ENCODE measurements at places on chromosomes 11 and 22.

DNA sequence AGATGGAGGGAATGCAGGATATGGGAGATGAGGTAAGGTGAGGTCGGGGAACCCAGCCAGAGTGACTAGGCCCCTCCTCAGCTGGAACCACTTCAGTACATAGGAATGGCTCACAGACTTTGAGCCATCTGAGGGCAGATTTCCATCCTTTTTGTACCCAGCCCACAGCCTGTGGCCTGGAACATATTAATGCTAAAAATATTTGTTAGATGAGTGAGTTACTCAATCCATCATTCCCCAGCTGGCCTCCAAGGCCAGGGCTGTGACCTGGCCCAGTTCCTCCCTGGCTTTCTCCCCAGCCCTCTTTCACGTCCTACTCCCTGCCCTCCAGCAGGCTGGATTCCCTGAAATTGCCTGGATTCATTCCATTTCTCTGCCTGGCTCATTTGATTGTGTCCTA lies 57.2 kb upstream of the PRDM11 start:
- DNase-seq: peak; percentile 90

GRCh38 chr11:79331203-79331901 lies 109.5 kb downstream of the TENM4 start:
- DNase-seq: no peak

GRCh38 chr11:26704249-26704648 lies 17.6 kb downstream of the SLC5A12 start:
- no peak for DNase-seq

DNA sequence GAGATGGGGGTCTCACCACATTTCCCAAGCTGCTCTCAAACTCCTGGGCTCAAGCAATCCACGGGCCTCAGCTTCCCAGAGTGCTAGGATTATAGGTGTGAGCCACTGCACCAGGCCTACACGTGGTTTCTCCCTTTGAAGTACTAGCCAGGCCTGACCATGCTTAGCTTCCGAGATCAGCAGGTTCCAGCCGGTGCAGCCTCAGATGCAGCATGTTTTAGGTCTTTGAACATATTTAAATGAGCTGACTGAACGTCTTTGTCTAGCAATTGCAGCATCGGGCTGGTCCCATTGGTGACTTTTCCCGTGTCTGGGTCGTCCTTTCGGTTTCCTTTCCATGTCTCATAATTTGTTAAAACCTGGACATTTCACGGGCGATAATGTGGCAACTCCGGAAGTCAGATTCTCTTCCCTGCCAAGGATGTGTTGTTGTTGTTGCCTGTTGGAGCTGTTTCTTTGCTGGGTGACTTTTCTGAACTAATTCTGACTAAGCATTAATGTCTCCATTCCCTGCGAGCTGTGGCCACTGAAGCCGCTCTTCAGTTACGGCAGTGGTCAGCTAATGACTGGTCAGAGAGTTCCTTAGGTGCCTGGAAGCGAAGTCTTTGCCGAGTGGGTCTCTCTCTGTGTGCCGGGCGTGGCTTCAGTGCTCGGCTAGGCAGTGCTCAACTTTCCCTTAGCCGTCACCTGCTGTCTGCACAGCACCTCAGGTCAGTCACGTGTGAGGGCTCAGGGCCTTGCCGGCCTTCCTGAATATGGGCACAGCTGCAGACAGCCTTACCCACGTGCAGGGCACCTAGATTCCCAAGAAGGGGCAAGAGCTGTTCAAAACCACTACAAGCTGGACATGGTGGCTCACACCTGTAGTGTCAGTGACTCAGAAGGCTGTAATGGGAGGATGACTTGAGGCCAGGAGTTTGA lies 3.8 kb upstream of the CYP2D6 start:
- no peak for DNase-seq

GRCh38 chr11:94934362-94934761 lies 39.0 kb downstream of the CWC15 start:
- peak; percentile 62 for DNase-seq

- peak; percentile 79 for DNase-seq
These were observed 16.5 kb upstream of the OR5B21 start for GRCh38 chr11:58524232-58525036.

GRCh38 chr22:27370269-27370668 lies 431.3 kb downstream of the MN1 start:
- no peak for DNase-seq

DNA sequence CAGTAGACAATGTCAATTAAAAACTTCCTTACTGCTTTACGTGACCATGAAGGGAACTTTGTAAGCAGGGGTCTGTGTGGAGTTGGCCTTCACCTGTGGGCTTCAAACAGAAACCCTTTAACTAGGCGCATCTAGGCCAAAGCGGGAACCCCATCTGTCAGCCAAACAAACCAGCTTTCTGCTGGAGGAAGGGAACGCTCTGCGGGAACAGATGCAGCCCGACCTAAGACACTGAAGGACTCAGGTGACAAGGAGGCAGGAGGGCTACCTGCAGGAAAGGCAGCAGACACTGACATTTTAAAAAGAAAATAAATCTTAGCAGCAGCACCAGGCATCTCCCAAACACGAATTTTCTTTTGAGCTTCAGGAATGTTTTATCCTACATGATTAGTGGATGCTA lies 78.4 kb downstream of the CADM1 start:
- DNase-seq: no peak

DNA sequence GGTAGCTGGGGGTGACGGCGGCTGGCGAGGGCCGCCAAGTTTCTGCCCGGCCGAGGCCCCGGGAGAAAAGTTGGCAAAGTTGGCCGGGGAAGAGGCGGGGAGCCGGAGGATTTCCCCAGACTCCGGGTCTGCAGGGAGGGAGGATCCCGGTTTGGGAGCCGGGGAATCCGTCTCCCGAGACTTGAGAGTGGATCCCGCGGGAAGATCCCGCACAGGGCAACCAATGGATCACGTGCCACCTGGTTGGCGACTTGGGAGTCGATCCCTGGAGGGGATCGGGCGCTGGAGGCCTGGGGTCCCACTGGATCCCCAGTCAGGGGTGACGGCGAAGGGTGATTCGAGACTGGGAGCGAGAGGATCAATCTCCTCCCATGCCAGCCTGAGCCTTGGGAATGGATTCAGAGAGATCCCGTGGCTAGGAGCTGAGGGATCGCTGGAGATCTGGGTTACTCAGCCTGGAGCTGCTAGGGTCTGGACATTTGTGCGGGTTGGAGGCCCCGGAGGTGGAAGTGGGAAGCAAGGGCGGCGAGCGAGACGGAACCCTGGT lies 394 bp downstream of the KIAA1671 start:
- peak; percentile 43 for DNase-seq

DNA sequence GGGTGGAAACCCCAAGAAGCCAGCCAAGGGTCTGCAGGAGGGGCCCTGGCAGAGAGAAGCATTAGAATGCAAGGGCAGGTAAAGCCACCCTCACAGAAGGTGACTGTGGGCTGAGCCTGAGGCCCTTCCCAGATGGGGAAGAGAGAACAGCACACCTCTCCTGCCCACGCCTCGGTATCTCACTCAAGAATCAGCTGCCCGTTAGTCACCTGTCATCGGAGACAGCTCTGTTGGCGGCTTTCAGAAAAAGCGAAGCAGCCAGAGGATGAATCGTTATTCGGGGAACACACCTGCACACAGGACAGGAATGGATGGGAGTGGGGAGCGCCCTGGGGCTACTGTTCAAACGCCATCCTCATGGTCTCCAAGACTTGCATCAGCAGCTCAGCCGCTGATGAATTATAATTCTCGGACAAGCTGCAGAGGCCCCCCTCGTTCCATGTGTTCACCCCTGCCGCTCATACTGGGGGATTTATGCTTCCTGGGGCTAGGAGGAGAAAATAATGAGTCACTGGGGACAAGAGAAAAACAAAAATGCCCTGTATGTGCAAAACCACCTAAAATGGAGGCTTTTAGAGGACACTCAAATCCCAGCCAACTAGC lies 21.6 kb upstream of the TMA7B start:
- no peak for DNase-seq

DNA sequence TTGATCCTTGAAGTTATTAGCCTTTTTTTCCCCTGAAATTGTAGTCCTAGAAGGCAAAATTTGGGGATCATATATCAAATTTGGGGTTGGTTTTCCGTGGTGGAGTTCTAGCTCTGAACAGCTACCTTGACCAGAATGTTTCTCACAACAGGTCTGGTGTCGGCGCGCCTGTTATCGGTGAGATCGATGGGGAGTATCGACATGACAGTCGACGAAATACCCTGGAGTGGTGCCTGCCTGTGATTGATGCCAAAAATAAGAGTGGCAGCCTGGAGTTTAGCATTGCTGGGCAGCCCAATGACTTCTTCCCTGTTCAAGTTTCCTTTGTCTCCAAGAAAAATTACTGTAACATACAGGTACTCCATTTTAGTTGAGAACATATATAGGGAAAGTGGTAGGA lies 9.9 kb upstream of the PHLDB1 start:
- no peak for DNase-seq

GRCh38 chr22:17262976-17263375 lies 43.7 kb upstream of the ADA2 start:
- no peak for DNase-seq

- no peak for DNase-seq
These were observed 15.6 kb upstream of the DENND5A start for GRCh38 chr11:9280655-9281301.

- no peak for DNase-seq
These were observed 850.8 kb downstream of the BRD1 start for GRCh38 chr22:48976556-48977535.

DNA sequence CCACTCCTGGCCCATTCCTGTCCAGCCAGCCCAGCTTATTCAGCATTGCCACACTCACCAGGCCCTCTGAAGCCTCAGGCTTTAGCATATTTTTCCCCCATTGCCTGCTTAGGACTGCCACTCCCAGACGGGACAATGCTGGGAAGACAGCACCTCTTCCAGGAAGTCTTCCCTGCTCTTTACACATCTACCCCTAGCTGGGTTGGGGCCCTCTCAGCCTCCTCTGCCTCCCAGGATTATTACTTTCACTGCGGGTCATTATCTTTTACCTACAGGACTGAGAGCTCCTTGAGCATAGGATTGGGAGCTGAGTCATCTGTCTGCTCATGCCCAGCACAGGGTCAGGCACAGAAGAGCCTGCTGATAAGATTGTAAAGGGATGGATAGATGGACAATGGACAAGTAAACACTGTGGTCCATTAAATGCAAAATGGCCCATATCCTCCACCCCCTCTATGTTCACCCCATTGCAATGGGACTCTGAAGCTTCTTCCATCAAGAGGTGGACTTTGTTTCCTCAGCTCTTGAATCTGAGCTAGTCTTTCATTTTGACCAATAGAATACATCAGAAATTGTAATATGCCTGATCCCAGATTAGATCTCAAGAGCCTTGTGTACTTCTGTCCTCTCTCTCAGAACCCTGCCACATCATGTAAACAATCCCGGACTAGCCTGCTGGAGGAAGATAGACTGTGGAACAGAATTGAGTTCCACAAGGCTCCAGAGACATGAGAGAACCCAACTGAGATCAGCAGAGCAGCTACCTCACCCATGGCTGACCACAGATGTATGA lies 32.0 kb upstream of the LRRC32 start:
- DNase-seq: no peak

- no peak for DNase-seq
These were observed 153.2 kb upstream of the CCDC179 start for GRCh38 chr11:23013509-23013908.

DNA sequence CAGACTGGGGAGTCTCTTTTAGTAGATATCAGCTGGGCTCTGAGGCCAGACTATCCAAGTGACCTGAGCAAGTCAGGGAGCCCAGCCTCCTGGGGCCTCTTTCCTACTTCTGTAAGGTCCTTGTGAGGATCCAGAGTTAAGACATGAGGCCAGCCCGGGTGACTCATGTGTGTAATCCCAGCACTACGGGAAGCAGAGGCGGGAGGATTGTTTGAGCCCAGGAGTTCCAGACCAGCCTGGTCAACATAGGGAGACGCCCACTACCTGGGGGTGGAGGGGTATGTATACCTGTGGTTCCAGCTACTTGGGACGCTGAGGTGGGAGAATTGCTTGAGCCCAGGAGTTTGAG lies 36.9 kb upstream of the POLA2 start:
- DNase-seq: peak; percentile 61

GRCh38 chr11:93194673-93195291 lies 3.0 kb downstream of the SLC36A4 start:
- DNase-seq: no peak

- no peak for DNase-seq
These were observed 753.6 kb downstream of the JRKL start for GRCh38 chr11:97143463-97143862.

DNA sequence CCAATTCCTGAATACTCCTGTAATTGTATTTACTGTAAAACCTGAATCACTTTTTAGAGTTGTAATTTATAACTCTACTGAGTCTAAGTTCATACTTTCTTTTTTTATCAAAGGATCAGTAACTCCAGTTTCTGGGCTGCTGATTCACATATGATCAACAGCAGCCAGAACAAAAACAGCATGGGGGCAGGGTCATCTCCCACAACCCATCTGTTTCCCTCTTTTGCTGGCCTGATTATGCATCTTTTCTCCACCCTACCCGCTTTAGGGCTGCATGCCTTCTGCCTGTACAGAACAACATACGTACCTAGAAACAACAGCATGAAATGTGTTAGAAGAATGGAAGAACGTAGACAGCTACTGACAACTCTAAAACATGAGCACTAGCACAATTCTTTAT lies 76.0 kb downstream of the MRTFA start:
- DNase-seq: peak; percentile 42

DNA sequence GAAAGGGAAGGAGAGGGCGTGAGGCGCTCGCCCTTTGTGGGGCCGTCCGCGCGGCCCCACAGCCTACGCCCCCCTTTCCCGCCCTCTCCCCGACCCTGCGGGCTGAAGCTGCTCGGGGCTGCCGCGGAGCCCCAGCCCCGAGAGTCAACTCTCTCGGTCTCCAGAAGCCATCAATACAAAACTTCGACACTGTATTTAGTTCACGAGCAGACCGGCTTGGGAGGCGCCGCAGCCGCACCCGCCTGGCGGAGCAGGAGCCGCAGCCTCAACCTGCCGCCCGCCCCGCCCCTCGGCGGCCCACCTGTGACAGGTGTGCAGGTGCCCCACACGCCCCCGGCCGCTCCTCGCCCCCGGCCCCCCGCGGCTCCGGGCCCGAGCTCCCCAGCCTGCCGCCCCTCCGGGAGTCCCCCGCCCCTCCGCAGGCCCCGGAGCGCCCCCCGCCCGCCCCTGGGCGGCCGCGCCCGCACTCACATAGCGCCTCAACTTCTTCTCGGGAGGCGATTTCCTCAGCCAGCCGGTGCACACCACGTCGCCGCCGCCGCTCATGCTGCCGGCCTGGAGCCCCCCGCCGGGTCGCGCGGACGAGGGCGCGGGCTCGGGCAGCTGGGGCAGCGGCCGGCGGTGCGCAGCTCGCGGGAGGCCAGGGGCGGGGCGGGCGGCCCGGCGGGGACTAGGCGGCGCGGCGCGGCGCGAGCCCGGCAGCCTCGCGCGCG lies at the start of gene GAB2:
Gene GAB2 (minus strand): TSS at position 646 of the 713 bp plus-strand sequence. CDS start 100 bp downstream, at position 546.
- no peak for DNase-seq

DNA sequence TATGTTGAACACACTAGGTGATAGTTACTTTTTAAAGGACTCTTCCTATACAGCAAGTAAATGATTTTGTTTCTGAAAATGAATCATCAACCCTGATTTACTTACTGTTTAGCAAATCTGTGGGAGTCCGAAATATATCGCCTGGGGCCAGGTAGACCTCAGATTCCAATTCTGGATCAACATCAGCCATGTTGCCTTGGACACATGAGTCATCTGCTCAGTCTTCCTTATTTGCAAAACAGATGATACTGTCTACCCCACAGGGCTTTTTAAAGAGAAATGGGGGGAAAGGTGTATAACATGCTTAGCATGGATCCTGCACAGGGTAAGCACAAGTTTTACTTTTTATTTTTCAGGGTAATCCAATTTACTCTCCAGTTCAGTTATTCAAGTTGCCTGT lies 324.2 kb downstream of the TENM4 start:
- DNase-seq: peak; percentile 17

GRCh38 chr11:86508604-86509587 lies 134.2 kb downstream of the CCDC81 start:
- peak; percentile 62 for DNase-seq
